ENCODE measurements at places on chromosomes 13 and 19.

GRCh38 chr13:112187527-112188297 is 120.8 kb downstream of the SOX1 start:
- DNase-seq: no peak

- no peak for DNase-seq
These were observed 24.3 kb downstream of the ERVV-2 start for GRCh38 chr19:53068834-53069233.

DNA sequence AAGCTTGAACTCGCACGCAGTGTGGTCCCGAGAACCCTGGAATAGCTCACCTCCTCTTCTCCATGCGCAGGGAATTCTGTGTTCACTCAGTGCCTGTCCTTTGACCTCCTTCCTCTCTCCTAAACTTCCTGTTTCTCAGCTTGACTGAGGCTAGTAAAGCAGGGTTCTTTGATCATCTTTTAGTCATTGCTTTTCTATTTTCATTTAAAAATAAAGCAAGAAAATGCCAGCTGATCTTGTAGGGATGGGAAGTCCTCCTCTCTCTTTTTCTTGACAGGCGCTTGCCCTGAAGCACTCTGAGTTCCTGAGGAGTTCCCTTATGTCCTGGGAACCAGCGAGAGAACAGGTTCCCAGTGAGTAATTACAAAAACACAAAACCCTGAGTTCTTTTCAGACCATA is 62.8 kb downstream of the ARHGEF7 start:
- DNase-seq: no peak

DNA sequence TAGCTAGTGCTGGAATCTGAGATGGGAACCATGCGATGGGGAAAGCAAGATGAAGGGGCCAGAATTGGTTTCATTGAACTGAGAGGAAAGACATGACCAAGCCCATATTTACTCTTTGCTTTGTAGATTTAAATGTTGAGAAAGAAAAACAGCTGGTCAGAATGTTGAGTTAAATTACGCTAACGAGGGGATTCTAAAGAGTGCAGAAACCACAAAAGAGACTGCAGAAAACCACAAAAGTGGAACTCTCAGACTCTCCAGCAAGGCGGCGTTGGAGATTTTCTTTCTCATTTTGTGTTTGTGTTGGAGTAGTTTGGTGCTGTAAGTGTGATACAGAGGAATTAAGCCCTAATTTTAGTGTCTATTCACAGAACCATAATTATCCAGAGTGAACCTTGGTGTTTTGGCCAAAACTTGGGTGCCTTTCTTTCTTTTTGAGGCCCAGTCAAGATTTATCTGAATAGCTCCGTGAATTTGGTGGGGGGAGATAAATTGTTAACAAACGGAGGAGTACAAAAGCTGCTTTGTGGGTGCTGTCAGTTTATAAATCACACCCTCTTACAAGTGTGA is 26.3 kb downstream of the SAE1 start:
- DNase-seq: no peak

DNA sequence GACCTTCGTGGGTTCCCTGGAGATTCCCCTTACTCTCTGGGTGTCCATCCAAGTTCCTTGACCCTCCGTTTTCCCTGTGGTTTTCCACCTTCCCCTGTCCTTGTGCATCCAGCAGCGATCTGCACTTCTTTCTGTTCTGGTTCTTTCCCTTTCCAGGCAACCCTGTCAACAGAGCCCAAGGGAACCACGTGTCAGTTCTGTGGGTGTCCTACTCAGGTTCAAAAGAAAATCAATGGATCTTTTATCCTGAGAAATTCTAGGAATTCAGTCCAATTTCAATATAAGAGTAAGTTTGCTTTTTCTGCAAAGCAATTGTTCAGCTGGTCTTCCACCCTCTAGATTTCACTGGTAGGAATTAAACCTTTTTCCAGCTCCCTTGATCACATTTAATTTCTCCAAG is 1394.8 kb upstream of the SLC10A2 start:
- no peak for DNase-seq

DNA sequence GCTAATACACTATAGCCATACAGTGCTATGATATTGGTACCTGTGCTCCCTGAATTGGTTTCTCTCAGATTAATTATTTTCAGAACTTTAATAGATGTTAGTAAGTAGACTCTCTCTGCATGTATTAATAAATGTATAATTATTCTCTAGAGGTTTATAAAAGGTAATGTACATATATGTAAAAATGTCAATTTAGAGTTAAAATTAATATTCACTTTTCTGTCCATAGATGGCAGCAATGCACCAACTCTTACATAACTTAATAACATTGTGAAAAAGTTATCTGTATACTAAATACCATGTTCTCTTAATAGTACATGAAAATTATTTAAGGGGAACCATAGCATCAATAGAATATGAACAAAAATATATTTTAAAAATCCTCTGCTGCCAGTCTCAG is 515.0 kb upstream of the KLHL1 start:
- DNase-seq: no peak

DNA sequence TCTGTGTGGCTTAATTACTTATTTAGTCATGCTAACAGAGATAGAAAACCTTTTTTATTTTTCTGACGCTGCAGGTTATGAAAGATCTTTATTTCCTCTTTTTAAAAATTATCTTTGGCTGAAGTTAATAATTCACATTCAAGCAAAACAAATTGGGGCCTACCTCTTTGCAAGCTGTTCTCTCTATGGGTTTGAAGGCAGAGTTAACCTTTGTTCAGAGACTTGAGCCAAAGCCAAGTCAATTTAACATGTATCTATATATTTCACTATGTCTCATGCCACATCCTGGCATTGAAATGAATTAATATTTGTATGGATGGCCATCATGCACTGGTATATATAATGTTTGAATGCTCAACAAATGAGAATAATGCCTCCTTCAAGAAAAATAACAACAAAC is 677.3 kb upstream of the GPC6 start:
- no peak for DNase-seq

DNA sequence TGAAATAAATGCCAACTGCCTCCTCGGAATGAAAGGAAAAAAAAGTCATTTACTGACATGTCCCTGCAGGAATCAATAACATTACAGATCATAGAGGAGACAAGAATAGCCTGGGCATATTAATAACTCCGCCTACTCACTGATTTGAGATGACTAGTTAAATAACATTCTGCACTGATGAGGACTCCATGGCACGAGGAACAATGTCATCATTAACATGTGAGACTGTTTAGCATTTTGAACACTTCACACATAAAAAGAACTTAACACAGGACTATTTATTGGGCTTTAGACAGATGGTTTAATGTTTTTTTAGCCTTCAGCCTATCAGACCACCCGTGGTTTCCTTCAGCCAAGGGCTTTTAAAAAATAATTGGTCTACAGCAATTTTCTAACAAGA is 170.1 kb downstream of the OLFM4 start:
- DNase-seq: no peak

GRCh38 chr13:75581874-75582640 is 32.5 kb downstream of the UCHL3 start:
- no peak for DNase-seq
